ENCODE measurements at places on chromosomes 13 and 19.

DNA sequence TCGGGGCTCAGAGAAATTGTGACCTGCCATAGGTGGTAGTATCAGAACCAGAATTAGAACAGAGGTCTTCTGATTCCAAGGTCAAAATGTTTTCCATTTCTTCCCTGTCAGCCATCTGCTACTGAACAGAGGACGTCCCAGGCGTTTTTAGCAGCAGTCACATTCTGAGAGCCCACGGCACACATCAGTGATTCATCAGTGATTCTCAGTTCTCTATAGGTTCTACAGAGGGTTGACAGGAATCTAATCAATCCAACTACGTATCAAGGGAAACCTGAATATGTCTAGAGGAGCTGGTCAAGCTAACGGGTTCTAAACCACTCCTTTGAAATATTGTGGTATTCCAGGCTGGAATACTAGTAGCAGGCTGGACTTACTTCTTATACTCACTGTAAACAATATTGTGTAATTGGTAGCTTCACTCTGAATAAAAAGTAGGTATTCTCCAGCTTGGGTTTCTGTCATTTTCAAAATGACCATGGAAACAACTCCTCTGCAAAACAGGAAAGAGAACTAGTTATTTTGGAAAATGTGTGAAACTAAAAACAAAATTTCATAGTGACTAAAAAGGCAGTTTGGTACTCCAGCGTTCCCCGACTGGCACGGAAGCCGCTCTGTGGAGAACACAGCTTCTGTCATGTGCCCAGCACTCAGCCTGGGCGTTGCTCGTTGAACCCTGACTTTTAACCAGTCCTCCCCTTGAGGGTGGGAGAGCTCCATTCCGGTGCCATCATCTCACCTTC lies 43.2 kb downstream of the FLT3 start:
- DNase-seq = no peak

DNA sequence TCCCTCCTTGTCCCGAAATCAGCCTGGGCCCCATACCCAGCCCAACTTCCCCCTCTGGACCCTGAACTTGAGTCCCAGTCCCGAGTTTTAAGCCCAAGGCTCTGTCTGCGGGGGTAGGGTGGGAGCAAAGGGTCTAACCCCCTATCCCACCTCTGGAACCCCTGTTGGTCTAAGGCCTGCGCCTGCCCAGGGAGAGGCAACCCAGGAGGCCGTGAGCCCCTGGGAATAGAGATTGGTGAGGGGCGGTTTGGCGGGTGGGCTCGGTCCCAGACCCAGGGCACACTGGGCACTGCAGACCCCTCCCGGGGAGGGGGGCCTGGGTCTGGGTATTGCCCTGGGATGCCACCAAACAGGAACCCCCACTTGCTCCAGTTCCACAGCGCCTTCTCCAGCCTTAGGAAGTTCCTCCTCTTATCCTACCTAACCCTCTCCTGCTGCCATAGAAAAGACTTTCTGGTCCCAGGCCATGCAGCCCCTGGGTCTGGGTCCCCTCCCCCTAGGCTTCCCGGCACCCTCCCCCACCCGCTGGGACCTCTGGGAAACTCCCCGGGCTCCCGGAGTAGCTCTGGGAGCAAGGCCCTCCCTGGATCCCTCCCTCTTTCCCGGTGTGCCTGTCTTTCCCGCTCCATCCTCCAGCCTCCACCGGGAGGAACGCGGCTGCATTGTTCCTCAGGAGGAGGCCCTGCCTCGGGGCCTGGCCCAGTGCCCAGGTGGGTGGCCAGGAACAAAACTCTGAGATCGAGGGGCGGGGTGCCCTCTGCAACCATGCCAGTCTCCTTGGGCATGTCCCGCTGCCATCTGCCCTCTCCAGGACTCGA lies 33.6 kb upstream of the NANOS3 start:
- no peak for DNase-seq

GRCh38 chr13:60334310-60334709 lies 62.7 kb upstream of the TDRD3 start:
- DNase-seq = no peak

DNA sequence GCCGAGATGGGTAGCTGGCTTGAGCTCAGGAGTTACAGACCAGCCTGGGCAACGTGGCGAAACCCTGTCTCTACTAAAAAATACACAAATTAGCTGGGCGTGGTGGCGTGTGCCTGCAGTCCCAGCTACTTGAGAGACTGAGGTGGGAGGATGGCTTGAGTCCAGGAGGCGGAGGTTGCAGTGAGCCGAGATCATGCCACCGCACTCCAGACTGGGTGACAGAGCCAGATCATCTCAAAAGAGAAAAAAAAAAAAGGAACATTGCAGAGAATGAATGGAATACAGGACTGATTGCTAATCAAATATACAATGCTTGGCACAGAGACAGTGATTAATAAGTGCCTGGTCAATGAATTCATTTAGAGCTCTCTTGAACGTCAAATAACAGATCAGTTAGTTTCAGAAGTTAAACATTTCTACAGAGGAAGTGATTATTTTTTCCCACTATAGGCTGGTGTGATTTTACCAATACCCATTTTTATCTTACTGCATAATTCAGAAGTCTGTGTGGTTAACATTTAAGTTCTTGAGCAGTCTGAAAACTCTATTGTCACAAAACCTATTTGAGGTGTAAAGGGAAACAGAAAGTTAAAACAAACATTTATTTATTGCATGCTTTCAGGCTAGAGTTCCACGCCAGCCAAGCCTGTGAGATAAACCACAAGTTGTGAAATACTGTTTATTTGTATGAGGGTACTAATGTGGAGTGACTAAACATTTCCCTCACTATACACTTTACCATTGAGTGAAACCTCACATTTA lies 7.7 kb upstream of the TBC1D4 start:
- peak; percentile 29 for DNase-seq

All from GF-D8 (cell line).